CD4-positive, alpha-beta T cell treated with Interleukin-2 at 100 ng/mL for 4 hours (primary cell): ENCODE measurements at places on chromosomes 2 and 18.

DNA sequence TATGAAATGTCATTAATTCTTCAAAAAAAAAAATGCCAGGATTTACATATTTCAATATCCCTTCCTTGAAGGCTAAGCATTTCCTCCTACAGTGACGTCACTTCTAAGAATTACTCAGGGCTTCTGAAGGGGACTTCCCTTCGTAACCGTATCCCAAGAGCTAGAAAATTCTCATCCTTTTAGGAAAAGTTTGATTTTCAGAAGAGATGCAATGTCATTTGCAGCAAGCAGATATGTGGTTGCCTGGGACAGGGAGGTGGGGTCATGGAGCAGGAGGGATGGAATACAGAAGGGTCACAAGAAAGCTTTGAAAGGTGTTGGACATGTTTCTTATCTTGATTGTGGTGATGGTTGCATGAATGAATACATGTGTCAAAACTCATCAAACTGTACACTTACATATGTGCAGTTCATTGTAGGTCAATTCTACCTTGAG lies 97.0 kb upstream of the ATL2 start:
- no peak for DNase-seq

DNA sequence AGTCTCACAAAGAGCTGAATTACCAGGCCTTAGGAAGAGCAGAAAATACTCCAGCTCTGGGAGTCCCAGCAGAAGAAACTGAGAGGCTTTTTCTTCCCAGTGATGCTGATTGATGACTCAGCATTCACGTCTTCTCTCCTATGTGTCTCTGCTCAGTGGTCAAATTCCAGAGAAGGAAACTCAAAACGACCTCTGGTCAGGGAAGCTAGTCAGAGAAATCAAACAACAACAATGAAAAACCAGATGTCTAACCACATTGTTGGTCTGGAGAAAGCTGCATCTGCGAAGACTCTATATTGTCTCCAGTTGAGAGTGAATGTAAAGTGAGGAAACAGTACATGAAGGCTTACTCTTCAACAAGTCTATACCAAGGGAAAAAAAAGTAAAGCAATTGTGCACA lies 28.6 kb upstream of the CERS6 start:
- no peak for DNase-seq

DNA sequence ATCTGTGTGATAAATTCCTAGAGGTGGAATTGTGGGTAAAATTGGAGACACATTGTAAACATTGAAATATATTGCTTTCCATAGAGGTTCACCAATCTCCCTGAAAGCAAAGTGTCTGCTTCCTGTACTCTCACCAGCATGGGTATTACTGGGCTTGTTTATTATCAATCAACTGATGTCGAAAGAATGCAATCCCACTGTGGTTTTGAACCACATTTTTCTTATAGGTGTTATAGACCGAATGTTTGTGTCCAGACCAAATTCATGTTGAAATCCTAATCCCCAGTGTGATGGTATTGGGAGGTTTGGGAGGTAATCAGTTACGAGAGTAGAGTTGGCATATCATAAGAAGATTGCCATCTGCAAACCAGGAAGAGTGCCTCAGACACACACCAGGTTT lies 1212.4 kb downstream of the LRP1B start:
- no peak for DNase-seq

DNA sequence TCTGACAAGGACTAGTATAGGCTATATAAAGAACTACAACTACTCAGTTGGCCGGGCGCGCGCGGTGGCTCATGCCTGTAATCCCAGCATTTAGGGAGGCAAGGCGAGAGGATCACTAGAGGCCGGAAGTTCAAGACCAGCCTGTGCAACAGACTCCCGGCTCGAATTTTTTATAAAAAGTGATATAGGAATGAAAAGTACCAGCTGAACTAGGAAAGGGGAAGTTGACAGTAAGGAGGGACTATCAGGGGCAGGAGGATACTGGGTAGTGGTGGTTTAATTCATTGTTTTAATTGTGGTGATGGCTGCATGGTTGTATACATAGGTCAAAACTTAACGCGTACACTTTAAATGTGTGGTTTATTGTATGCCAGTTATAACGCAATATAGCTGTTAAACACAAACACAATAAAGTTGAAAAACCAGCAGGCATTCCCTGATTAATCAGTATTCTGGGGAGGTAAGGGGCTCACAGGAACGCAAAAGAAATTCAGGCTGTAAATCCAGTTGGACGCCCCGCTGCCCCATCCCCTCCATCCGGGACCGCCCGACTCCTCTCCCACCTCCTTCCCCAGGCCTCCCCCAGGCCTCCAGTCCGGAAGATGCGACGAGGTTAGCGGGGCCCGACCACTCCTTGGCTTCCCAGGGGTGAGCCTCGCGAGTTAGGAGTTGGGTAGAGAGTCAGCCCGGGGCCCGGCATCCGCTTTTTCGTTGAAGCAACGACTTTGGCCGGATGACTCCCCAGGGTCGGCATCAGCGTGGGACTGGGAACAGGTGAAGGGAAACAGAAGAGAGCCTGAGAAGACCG lies 746 bp upstream of the POLR1B start:
- DNase-seq = peak; percentile 61

DNA sequence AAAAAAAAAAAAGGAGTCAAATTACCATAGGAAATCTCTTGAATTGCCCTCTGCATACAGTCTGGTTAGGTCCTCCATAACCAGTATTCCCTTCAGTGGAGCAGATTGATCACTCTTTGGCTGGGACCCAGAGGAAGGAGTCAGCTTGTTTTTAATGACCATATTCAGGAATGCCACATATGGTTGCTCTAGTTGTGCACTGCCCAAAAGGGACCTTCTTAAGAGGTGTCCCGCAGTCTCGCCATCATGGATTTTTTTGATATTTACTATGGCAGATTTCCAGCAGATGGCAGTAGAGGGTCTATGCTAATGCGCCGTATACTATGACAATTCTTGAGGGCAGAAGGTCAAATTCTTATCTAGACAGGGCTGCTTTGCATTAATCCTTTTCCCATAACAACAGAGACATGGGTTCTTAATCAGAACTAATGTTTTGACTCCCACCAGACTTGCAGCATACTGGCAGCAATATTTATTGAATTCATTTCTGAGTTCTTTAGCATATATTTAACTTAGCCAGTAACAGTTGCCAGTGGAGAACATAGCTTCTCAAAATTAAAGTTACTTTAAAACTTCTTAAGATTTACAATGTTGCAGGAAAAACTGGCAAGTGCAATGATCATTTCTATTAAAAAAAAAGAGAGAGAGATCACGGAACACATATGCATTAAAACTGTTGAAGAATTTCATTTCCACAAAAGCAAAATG lies 31.8 kb upstream of the INPP4A start:
- peak; percentile 85 for DNase-seq

DNA sequence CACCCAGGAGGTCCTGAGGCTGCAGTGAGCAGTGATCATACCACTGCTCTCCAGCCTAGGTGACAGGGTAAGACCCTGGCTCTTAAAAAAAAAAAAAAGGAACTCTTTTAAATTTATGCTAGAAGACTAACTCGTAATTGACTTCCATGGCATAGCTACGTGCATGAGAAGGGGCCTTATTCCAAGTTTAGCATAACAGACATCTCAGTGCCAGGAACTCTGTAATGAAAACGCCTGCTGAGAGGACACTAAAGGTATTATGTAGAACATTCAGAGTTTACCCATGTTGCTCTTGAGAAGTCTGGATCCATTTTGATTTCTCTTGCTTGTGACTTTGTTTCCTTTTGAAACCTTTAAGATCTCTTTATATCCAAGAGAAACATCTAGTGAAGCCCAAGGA lies 276.0 kb downstream of the ZNF407 start:
- DNase-seq = no peak

GRCh38 chr2:1429895-1430294 lies 16.6 kb downstream of the TPO start:
- no peak for DNase-seq

GRCh38 chr2:240991378-240992263 lies 6.8 kb upstream of the SNED1 start:
- DNase-seq = no peak

- no peak for DNase-seq
Measured at GRCh38 chr2:172056293-172056692, 29.0 kb upstream of the DLX1 start.

DNA sequence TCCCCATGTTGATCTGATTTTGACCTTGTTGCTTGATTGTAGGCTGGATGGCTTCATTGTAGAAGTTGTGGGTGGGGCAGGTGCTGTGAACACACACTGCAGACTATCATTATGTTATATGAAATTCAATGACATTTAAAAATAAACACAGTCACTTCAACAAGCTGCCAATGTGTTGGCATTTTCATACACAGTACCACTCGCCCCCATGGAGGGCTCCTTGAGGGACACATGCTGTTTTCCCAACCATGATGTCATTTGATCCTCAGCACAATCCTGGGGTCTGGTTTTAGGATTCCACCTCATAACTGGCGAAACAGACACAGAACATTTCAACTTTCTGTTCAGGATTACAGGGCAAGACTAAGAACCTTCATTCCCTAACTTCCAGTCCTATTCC lies 86.9 kb downstream of the ZCCHC2 start:
- no peak for DNase-seq

DNA sequence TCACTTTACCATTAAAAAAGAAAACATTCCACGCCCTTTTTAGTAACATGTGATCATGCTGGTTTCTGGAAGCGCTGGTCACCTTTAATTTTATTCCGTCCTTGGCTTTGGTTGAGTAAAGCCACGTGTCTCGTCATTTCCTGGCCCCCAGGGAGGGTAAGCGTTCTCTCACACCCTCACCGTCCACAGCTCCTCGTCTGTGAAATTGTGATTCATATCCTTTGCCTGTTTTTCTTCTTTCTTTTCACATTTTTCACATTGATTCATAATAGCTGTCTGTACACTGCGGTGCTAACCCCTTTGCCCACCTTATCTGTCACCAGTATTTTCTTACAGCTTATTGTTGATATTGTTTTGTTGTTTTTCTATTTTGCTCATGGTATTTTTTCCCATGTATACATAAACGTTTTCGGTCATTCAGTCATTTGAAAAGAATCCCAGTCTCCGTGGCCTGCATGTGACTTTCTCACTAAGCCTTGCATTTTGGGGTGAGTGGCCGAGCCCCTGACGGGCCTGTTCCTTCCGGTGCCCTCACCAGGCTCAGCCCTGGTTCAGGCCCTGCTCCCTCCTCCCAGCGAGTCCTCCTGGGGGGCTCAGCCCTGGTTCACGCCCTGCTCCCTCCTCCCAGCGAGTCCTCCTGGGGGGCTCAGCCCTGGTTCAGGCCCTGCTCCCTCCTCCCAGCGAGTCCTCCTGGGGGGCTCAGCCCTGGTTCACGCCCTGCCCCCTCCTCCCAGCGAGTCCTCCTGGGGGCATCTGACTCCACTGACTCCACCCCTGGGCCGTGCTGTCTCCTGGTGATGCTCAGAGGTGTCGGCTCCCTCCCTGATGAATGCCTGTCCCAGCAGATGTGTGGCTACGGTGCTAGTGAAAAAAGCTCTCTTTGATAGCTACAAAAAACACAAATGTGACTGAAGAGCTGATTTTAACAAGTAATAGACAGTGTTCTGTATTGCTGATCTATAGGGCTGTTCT lies 249.7 kb upstream of the PXDN start:
- no peak for DNase-seq

DNA sequence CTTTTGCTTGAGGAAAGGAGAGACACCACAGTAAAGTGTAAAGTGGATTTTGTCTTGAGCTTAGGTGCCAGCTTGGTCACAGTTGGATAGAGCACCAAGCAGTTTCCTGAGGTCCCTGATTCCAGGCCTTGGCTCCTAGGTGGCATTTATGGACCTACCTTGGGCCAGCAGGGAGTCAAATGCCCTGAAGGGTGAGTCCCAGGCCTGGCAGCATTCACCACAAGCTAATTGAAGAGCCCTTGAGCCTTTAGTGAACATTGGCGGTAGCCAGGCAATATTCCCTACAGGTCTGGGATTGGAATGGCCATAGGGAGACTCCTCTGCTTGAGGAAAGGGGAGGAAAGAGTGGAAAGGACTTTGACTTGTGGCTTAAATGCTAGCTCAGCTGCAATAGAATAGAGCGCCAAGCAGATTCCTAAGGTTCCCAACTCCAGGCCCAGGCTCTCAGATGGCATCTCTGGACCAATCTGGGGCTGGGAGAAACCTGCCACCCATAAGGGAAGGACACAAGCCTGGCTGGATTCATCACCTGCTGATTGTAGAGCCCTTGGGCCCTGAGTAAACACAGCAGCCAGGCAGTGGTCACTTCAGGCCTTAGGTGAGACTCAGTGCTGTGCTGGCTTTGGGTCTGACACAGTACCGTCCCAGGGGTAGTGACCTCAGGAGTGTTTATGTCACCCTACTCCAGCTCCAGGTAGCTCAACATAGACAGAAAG lies 137.5 kb upstream of the OTOS start:
- DNase-seq = no peak

- DNase-seq = no peak
Measured at GRCh38 chr18:34704074-34704473, 6.0 kb upstream of the DTNA start.

DNA sequence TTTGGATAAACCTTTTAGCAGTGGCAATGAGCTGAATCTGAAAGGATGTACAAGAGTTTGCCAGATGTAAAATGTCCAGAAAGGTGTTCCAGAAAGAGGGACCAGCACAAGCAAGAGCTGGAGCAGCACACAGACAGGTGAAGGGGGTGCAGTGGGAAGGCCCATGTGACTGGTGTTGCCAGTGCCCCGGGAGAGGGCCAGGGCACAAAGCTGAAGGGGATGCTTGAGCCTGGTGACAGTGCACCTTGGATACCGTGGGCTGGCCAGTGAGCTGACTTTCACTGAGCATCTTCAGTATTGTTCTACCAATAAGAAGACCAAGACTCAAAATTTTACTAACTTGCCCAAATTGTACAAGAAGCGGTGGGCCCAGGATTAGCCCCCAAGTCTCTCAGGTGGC lies 132.3 kb upstream of the ALPP start:
- no peak for DNase-seq

DNA sequence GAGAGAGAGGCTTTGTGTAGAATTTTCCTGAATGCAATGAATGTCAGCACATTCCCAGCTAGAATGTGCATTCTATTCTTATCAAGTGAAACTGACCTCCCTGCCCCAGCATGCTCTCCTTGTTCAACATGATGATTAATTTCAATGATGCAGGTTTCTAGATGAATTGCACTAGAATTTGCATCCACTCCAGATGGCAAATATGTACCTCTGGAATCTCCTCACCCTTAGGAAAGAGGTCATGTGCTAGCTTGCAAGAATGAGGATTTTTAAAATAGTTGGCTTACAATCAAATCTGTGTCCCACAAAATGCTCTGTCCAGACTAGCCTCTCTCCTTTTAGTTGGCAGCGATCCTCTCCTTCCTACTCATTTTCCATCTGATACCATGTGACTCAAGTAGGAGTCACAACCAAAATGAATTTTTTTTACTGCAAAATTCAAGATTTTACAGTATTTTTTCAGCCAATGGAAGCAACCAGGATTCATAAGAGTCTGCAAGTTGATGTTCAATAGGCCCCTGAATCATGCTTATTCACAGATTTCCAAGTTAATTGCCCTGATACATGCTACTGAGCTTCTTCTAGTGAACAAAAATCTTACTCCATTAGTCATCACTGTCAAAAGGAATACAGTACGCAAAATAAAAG lies 21.0 kb upstream of the STAT4 start:
- DNase-seq = no peak

- DNase-seq = no peak
Measured at GRCh38 chr2:215367662-215368492, 56.0 kb downstream of the ATIC start.
